K562 (cell line): ENCODE measurements at places on chromosomes 7 and 10. TPM values are rescaled to one million over a fixed set of nuclear protein-coding genes. Genes with fewer than 3 reads are reported as not detected.

Gene CRHR2
- not detected in 2 replicates for total RNA-seq

Gene MEIG1
- not detected in 2 replicates for total RNA-seq

- no peak overlapping the region for H3K27ac ChIP-seq
- H3K27me3 ChIP-seq, result no peaks in the 10 kb centered on the region
These were observed 1.0 kb downstream of the ADCK2 start for GRCh38 chr7:140673774-140674155.

- no peaks in the 10 kb centered on the region for H3K36me3 ChIP-seq
- H3K4me3 ChIP-seq, result no peak overlapping the region
- no peaks in the 10 kb centered on the region for H3K27me3 ChIP-seq
- no peak overlapping the region for H3K27ac ChIP-seq
- H3K4me1 ChIP-seq, result no peaks in the 10 kb centered on the region
These were observed 15.6 kb downstream of the RPA3 start for GRCh38 chr7:7702826-7703225.

DNA sequence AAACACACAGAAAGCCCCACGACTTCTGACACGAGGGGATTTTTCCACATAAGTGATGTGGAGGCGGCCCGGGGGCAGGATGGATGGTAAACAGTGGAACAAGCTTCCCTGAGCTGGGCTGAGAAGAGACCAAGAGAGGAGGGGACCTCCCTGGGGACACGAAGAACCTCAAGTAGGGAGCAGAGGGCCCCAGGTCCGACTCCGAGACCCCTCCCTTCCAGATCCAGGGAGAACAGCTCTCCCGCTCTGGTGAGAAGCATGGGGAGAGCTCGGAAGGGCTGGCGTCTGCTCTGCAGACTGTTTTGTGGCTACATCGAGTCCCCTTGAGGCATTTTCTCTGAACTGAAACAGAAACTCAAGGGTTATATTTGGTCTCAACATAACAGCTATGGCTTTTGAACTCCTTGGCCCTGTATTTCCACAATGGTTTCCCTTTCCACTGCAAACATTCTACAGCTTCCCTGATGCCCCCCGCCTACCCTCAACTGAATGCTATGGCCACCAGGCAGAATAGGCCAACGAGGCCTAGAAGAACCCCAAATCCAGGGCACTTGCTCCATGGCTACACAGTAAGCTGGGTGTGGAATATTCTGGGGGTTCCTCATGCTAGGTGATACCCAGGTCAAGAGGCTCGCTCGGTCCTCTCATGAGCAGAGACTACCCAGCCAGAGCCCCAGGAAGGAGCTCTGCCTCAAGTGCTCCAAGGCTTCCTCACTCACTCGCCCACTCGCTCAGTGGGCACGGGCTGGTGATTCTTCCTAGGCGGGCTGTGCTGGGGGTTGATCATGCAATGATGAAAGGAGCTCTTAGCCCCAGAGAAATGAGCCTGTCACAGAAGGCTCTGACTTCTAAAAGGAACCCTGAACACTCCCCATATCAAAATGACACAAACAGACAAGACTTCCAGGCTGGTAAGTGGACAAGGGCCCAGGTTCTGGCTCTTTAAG is 47.5 kb downstream of the FAM53B start:
- H3K27me3 ChIP-seq, result no peaks in the 10 kb centered on the region
- no peak overlapping the region for H3K4me3 ChIP-seq
- DNase-seq, result no peak
- peaks cover 45% of the 10 kb centered on the region for H3K36me3 ChIP-seq
- peaks cover 58% of the 10 kb centered on the region for H3K4me1 ChIP-seq
- H3K27ac ChIP-seq, result no peak overlapping the region

GRCh38 chr10:124301736-124302135 is 117.0 kb downstream of the OAT start:
- no peak overlapping the region for H3K4me3 ChIP-seq
- H3K27me3 ChIP-seq, result no peaks in the 10 kb centered on the region
- H3K36me3 ChIP-seq, result no peaks in the 10 kb centered on the region
- no peak overlapping the region for H3K27ac ChIP-seq
- H3K4me1 ChIP-seq, result no peaks in the 10 kb centered on the region

DNA sequence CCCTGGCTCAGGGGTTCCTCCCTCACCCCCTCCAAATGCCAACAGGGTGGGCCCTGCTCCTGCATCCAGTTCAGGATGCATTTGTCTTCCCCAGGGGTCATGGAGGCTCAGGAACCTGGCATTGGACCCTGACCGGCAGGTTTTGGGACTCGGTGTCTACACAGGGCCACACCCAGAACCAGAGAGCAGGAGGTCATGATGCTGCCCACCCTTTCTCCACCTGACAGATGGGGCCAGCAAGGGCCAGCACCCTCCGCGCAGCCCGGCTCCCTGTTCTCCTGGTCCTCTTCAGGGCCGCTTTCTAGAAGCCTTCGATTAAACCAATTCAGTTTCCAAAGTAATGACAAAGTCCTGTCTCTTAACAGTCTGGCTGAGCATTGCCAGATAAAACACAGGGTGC is 50.2 kb downstream of the CAMK2B start:
- DNase-seq, result no peak
- H3K27me3 ChIP-seq, result peaks cover 37% of the 10 kb centered on the region; the same call in 2 of the 3 replicates
